ENCODE measurements at places on chromosomes 1 and 21. TPM values are rescaled to one million over a fixed set of nuclear protein-coding genes. Genes with fewer than 3 reads are reported as not detected.
A peak's percentile ranks its signal among the peaks of the same experiment; 100 is the strongest.

Gene PROX1
- not detected for total RNA-seq

Gene RGL1
- total RNA-seq: 5.1 TPM

Gene NUF2
- 1.7 TPM for total RNA-seq

Gene KRTAP27-1
- total RNA-seq: not detected

GRCh38 chr1:119587341-119587740, 60.7 kb downstream of the ZNF697 start:
- no peak for DNase-seq

DNA sequence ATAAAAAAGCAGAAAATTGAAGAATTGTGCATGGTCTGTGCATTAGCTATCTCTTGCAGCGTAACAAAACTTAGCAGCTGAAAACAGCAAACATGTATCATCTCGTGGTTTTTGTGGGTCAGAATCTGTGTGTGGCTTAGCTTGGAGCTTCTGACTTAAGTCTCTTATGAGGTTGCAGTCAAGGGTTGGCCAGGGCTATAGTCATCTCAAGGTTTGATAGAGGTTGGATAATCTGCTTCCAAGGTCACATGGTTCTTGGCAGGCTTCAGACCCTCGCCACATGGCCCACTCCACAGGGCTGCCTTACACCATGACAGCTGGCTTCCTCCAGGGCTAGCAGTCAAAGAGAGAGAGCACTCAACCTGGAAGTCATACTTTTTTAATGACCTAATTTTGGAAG, 35.9 kb downstream of the CNST start:
- DNase-seq: no peak

- no peak for DNase-seq
Measured at GRCh38 chr1:209720326-209720725, 15.7 kb downstream of the HSD11B1 start.

- peak; percentile 44 for DNase-seq
Measured at GRCh38 chr1:23483321-23484252, at the start of gene ASAP3. Gene ASAP3, minus strand, starts transcription at chr1:23484179. Its CDS starts 46 bp downstream, at chr1:23484133.

DNA sequence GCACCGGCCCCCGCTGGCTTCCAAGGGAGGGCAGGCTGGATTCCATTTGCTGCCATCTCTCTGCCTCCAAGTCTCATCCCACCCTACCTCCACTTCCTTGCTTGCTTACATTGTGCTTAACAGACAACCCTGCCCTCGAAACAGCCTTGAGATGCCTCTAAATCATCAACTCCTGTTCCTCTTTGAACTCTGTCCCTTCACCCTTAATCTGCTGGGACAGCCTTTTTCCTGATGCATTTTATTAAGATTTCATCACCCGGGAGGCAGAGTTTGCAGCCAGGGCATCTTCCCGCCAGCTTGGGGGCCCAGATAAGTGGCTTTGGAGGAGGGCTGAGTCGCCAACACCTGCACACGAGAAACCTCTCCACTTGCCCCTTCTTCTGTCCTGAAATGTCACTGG, 192.5 kb downstream of the KAZN start:
- no peak for DNase-seq

GRCh38 chr1:111499026-111499785, 4.2 kb downstream of the ADORA3 start:
- no peak for DNase-seq

DNA sequence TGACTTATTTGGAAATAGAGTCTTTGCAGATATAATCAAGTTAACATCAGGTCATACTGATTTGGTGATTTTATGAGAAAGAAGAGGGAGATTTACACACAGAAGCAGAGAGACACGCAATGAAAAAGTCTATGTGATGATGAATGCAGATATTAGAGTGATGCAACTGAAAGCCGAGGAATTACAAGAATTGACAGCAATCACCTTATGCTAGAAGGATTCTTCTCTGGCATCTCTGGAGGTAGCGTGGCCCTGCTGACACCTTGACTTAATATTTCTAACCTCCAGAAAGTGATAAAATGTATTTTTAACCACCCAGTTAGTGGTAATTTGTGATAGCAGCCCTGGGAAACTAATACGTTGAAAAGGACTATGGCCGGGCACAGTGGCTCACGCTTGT, 14.2 kb upstream of the CFH start:
- DNase-seq: no peak

- DNase-seq: no peak
Measured at GRCh38 chr21:37686991-37687810, 229.1 kb downstream of the KCNJ6 start.

DNA sequence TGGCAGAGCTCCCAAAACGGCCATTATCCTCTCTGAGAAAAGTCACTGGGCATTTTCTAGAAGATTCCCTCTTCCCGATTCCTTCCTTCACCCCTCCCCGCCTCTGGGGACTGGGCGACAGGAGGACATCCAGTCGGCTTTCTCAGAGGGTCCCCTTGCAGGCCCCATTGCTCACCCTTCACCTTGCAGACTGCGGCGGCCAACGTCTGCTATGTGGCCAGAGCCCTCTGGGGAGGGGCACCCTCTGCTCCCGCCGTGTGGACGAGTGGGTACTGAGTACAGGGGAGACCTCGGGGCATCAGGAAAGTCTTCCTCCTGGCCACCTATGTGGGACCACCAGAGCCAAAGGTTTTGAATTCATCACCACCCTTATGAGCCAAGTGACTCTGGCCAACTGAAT, 293.5 kb upstream of the VAMP3 start:
- no peak for DNase-seq

DNA sequence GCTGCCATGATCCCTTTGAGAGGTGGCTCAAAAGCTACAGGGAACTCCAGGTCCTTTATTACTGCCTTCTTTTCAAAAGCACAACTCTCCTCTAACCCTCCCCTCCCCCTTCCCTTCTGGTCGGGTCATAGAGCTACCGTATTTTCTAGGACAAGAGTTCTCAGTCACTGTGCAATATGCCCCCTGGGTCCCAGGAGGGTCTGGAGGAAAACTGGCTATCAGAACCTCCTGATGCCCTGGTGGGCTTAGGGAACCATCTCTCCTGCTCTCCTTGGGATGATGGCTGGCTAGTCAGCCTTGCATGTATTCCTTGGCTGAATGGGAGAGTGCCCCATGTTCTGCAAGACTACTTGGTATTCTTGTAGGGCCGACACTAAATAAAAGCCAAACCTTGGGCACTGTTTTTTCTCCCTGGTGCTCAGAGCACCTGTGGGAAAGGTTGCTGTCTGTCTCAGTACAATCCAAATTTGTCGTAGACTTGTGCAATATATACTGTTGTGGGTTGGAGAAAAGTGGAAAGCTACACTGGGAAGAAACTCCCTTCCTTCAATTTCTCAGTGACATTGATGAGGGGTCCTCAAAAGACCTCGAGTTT, 3.1 kb downstream of the BTG2 start:
- DNase-seq: peak; percentile 19

- no peak for DNase-seq
Measured at GRCh38 chr1:214422137-214422671, 129.2 kb downstream of the PTPN14 start.

DNA sequence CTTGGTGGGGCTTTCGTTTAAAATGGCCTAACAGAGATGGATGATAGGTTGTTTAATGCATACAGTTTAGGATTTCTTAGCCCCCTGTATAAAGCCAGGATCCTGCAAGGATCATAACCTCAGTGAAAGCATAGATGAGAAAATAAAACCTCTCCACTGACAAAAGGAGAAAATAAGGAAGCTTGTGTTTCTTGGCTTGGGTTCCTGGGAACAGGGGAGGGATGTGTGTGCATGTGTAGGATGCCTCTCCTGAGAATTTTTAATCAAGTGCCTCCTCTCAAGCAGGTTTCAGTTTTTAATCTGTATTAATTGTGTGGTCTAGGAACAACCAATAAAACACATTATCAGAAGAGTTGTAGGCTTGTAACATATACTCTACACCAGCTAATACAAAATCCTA, 26.1 kb downstream of the PRKACB start:
- DNase-seq: no peak

All from CD4-positive, alpha-beta memory T cell (primary cell).